ENCODE measurements at places on chromosomes 16 and 17. TPM values are rescaled to one million over a fixed set of nuclear protein-coding genes. Genes with fewer than 3 reads are reported as not detected.

- no peak overlapping the region for H3K4me3 ChIP-seq
- no peak for DNase-seq
- no peaks in the 10 kb centered on the region for H3K4me1 ChIP-seq
- H3K27me3 ChIP-seq, result no peaks in the 10 kb centered on the region
Measured at GRCh38 chr17:5560361-5560988, 23.8 kb downstream of the NLRP1 start.

GRCh38 chr17:50076221-50076590 is 18.9 kb upstream of the PDK2 start:
- no peaks in the 10 kb centered on the region for H3K36me3 ChIP-seq
- H3K27ac ChIP-seq, result no peak overlapping the region
- no peaks in the 10 kb centered on the region for H3K27me3 ChIP-seq
- no peak overlapping the region for H3K4me3 ChIP-seq

- H3K4me3 ChIP-seq, result no peak overlapping the region
- no peak overlapping the region for H3K27ac ChIP-seq
- H3K4me1 ChIP-seq, result no peaks in the 10 kb centered on the region
- no peaks in the 10 kb centered on the region for H3K27me3 ChIP-seq
- no peaks in the 10 kb centered on the region for H3K36me3 ChIP-seq
- DNase-seq, result no peak
Measured at GRCh38 chr16:77111056-77111565, 79.9 kb upstream of the MON1B start.

- no peaks in the 10 kb centered on the region for H3K4me1 ChIP-seq
- no peak for DNase-seq
- no peak overlapping the region for H3K4me3 ChIP-seq
- no peak overlapping the region for H3K27ac ChIP-seq
- H3K36me3 ChIP-seq, result no peaks in the 10 kb centered on the region
- no peaks in the 10 kb centered on the region for H3K27me3 ChIP-seq
Measured at GRCh38 chr16:77064037-77064436, 127.0 kb upstream of the MON1B start.

- no peaks in the 10 kb centered on the region for H3K4me1 ChIP-seq
- H3K4me3 ChIP-seq, result no peak overlapping the region
- H3K36me3 ChIP-seq, result peaks cover 13% of the 10 kb centered on the region
- DNase-seq, result no peak
Measured at GRCh38 chr17:69250641-69251040, 22.0 kb upstream of the ABCA10 start.

- H3K4me3 ChIP-seq, result no peak overlapping the region
- no peak overlapping the region for H3K27ac ChIP-seq
- peaks cover 8% of the 10 kb centered on the region for H3K36me3 ChIP-seq
- no peaks in the 10 kb centered on the region for H3K4me1 ChIP-seq
- H3K27me3 ChIP-seq, result no peaks in the 10 kb centered on the region
Measured at GRCh38 chr16:31063843-31064611, 10.0 kb downstream of the ZNF668 start.

DNA sequence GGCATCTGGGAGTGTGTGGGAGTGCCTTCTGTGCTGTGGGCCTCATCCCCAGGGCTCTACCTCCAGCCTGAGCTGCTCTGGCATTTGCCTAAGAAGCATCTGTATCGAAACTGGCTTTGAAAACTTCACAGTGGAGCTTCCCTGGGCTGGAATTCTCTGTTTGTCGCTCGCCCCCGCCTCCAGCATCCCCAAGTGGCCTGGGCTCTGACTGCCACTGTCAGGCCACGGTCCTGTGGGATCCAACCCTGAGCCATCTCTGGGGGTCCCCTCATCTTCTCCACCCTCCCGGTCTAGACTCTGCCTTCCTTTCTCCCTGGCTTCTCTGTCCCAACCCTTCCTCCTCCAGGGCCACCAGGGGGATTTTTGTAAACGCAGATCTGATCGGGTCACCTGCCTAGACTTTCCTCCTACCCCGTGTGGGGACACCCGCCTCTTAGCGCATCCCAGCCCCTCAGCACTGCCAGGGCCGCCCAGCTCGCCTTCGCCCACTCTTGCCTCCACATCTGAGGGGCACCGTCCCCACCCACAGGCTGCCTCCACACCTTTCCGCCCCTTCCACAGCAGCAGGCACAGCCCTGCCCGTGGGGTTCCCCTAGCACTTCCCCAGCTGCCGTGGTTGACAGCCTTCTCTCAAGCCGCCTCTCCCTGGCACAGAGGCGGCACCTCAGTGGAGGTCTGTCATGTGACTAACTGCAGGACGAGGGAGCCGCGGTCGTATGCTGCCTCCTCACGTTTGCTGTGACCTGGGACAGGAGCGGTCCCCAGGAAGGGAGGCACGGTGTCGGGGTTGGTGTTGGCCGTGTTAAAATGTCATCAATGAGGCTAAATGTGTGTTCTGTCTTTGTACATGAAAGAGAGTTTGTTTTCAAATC is 12.0 kb downstream of the TBC1D24 start:
- H3K27ac ChIP-seq, result no peak overlapping the region
- no peak overlapping the region for H3K4me3 ChIP-seq
- H3K4me1 ChIP-seq, result peaks cover 37% of the 10 kb centered on the region

- no peak overlapping the region for H3K4me3 ChIP-seq
- H3K27ac ChIP-seq, result no peak overlapping the region
- peaks cover 6% of the 10 kb centered on the region for H3K4me1 ChIP-seq
- DNase-seq, result peak; percentile 93
- peaks cover 2% of the 10 kb centered on the region for H3K36me3 ChIP-seq
Measured at GRCh38 chr17:37047631-37048104, 98.9 kb downstream of the AATF start.

DNA sequence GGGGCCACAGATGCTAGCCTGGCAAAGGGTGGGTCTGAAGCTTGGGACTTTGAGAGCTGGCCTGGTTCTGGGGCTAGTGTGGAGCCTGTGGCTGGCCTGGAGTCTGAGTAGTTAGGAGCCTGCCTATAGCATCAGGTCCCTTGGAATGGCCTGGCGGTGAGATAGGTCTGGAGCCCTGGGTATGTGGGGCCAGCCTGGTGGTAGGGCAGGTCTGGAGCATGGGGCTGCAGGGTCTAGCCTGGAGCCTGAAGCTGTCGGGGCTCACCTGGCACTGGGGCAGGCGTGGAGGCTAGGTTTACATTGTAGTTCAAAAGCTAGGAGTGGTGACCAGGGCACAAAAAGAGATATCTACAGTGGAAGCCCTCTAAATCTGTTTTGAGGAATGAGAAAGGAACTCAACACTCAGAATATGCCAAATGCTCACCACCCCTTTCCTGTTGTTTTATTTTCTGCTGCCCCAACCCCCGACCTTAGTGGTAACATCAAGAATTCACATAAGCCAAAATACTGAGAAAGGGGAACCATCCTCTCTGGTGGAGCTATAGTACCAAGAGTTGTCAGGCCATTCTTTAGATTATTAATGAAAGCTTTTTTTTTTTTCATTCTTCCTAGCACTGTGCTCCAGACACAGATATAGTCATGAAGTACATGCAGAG is 100.3 kb downstream of the TANC2 start:
- no peaks in the 10 kb centered on the region for H3K4me1 ChIP-seq
- H3K27me3 ChIP-seq, result no peaks in the 10 kb centered on the region
- no peak for DNase-seq
- H3K36me3 ChIP-seq, result no peaks in the 10 kb centered on the region
- no peak overlapping the region for H3K27ac ChIP-seq

Gene VAT1L
- polyA plus RNA-seq, result 0.22 TPM

Gene EPN3
- polyA plus RNA-seq, result 28.1 TPM

Gene TPPP3
- polyA plus RNA-seq, result 24.4 TPM

Gene ANKRD11
- 72.1 TPM for polyA plus RNA-seq

Gene CCDC78
- 1.6 TPM for polyA plus RNA-seq

Gene OR1F1
- not detected for polyA plus RNA-seq
